ENCODE measurements at places on chromosomes 7 and 10.
A peak's percentile ranks its signal among the peaks of the same experiment; 100 is the strongest.

DNA sequence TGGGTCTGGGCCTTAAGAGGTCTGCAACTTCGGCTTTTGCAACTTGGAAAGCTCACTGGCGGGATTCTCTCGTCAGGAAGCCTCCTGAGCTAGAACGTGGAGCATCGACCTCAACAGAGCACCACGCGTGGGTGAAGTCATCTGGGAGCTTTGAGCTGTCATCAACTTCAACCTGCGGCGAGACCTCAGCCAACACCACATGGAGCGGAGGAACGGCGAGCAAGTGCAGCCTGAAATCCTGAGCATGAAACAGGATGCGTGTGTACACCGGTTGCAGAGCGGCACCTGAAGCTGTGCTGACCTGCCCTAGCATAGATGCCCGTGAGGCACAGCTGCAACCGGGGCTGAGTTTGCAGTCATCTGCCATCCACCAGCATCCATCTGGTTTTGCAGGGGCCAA, 295.7 kb upstream of the SHH start:
- no peak for DNase-seq

DNA sequence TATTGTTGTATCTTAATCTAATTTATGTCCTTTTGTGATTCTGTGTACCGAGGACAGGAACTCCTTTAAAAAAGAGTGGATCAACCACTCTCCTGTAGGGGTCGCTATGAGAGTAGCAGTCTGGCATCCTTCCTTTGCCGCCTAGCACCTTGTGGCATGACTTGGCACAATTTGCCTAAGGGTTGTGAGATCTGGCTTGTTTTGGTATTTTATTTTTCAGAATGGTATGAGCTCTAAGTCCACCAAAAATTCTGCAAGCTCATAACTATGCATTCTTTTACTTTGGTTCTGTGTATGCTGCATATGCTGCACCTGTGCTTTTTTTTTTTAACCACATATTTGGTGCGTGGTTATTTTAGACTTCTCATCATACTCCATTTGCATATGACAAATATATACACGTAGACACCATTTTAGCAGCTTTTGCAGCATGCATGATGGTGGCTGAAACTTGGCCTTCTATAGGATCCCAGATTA, 112.8 kb downstream of the CDK14 start:
- no peak for DNase-seq

DNA sequence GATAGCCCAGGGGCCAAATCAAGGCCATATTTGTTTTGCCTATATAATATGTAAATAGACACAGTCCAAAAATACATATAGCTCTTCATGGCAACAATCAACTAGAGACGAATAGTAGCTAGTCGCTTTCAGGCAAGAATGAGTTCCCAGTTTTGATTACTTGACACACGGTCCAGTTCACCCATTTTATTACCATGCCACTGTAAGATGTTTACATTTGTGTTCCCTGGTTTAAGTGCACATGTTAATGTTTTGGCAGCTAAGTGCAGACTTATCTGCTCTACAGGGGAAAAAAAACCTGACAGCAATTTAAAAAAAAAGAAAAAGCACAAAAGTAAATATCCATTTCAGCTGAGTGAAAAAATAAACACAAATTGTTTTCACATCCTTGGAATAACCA, 213.1 kb downstream of the TPK1 start:
- DNase-seq: no peak

DNA sequence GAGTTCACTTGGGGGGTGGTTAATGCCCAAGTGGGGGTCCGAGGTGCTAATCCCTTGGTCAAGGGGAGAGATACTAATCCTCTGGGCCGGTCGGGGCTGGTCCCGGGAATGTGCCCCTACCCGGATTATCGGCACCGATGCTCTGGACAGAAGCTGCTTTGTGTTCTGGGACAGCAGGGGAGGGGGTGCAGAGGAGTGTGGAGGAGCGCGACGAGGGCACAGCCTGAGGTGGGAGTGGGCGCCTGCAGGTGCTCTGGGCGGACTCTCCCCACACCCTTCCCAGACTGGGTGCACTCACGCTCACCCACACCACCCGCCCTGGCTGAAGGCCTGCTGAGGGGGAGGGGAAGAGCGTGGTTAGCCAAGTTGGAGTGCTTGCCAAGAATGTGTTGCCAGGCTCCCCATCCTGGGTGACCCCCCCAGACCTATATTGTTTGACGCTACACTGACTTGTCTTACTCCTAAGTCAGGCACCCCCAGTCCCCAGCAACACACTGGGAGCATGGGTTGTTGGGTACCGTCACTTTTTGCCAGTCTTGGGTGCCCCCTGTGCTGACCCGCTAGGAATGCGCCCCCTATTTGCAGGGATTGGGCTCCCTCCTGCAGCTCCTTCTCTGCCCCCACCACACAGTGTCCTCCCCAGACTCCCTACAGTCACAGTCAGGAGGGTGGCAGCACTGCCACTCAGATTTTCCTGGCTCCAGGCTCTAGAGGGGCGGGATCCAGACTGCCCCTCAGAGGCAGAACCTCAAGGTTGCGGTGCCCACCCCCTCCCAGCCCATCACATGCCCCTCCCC, 1.2 kb downstream of the SLC4A2 start:
- DNase-seq: no peak

- DNase-seq: no peak
Observed at GRCh38 chr10:88478256-88478655, 104.9 kb downstream of the RNLS start.

GRCh38 chr10:126628746-126629145, 41.7 kb downstream of the C10orf90 start:
- no peak for DNase-seq

DNA sequence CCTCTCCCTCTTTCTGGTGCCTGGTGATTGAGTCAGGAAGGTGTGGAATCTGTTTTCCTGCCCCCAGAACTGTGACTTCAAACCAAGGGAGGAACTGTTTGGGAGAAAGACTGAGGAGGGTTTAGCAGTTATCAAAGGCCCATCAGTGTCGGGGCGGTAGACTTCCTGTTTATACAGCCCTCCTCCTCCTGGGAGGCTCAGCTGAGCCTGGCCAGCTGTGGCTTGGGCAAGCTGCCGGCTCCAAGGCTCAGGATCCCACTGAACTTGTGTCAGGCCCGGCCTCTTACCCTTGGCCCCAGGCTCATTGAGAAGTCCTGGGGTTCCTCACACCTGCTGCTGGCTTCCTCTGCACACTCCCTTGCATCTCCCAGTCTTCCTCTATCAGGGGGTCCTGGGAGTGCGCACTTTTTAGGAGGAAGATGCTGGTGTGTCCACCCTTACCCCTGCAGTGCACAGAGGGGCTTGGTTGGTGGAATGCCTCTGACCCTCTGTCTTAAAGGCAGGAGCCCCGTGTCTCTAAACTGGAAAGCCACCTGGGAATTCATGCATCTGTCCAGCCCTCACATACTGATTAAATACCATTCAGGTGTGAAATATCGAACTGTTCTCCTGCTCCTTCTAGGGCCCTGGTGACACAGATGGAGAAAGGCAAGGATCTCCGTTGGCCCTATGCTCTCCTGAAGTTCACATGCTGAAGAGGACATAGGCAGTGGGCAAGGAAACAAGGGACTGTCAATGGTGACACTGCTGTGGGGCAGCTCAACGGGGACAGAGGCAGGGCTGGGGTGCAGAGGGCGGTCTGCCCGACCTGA, 32.4 kb downstream of the CXCL12 start:
- peak; percentile 42 for DNase-seq

DNA sequence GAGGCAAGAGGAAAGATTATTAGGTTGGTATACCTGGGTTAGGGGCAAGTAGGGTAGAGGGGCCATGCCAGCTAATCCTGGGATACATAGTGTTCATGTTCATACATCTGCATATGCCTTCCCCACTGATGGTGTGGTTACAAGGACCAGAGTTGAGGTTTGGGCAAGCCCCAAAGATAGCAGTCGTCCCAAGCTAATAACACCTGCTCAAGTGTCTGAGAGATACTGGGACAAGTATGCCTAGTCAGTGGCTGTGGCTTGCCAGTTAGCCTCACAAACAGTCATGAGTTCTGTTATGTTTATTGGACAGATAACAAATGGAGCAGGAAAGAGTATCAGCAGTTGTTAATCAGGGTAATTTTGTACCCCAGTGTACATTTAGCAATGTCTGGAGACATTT, 139.6 kb downstream of the ADAM22 start:
- DNase-seq: no peak

- no peak for DNase-seq
Observed at GRCh38 chr7:149161241-149161848, 14.1 kb downstream of the ZNF398 start.

DNA sequence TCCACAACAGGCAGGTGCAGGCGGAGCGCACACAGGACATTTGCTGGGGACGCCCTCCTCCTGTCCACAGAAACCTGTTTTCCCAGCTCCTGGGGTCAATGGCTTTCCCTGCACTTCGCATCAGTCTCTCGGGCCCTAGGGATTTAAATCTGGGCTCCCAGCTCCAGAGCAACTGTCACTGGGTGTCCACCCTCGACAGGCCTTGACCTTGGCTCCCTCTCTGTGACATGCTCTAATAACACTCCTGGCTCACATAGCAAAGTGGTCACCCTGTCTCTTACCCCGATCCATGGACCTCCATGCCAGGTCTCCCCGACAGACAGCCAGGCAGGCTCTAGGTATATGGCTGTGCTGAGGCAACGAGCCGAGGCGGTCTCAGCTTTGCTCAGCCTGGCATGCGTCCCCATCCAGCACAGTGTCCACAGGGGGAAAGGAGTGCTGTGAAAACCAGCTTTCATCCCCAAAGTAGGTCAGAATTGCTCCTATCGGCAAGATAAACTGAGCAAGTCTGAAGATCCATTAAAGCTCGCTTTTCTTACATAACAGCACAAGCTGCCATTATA, 195.6 kb downstream of the TNS3 start:
- no peak for DNase-seq

DNA sequence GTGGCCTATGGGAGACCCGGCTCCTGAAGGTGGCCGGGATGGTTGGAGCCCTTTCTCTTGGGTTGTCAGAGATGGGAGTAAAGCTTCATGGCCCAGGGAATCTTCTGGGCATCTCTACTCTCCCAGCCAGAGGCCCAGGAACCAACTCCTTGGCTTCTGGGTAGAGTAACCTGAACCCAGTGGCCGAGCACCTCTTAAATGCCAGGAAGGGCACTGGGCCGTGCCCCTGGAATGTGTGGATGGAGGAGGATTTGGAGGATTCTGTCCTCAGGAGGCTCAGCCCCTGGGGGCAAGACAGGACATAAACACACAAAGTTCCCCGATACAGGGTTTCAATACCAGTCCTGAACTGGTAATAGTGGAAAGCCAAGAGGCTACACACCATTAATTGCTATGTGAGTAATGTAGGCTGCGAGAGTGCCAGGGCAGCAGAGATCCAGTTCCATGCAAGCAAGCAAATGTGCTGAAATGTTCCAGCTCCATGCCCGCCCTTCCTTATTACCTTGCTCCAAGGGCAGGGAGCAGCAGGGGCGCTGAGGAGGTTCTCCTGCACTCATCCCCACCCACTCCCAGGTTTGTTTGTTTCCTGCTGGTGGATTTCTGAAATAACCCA, 1.2 kb downstream of the PALD1 start:
- no peak for DNase-seq

DNA sequence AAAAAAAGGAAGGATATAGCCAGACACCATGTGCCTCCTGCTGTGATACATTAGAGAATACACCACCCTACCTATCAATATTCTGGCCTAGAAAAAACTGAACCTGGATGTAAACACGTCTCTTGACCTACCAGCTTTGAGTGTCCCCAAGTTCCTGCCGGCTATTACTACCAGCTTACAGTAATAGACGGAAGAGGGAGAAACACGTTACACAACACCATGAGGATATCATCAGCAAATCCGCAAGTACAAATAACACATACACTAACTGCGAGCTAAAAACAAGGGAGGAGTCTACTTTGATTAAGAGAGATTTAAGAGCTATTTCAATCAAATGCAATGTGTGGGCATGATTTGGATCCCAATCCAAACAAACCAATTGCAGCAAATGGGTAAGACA, 113.0 kb downstream of the COL28A1 start:
- no peak for DNase-seq

GRCh38 chr7:27134392-27134791, 3.8 kb upstream of the HOXA4 start:
- DNase-seq: no peak

GRCh38 chr10:132898391-132899053, 43.8 kb downstream of the CFAP46 start:
- DNase-seq: no peak

GRCh38 chr7:90473814-90474213, 4.4 kb downstream of the PTTG1IP2 start:
- DNase-seq: no peak

DNA sequence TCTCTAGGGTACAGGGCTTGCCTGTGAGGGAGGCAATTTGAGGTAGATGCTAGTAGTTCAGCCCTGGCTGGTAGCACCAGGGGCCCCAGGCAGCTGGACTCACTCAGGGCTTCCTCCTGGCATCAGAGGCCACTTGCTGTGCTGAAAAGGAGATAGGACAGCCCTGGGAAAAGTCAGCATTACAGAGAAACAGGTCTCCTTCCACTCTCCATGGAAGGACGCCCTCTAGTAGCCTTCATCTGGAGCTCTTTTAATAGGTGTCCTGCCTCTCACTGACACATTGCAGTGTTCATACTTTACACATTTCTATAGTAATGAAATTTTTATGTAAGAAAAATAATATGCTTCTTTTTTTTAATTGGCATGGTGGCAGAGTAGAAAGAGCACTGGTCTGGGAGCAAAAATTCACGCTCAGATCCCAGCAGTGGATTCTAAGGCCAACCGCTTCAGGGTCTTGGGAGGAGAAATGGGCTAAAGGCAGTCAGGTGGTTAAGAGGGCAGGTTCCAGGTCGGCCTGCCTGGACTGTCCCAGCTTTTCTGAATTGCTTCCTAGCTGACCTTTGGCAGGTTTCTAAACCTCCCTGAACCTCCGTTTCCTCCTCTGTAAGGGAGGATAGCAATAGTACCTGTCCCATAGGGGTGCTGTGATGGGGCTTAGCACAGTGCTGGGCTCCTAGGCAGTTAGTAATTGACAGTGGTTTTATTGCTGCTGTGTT, 35.8 kb downstream of the AIFM2 start:
- no peak for DNase-seq

- DNase-seq: no peak
Observed at GRCh38 chr7:150828384-150828783, 23.9 kb upstream of the AOC1 start.

- DNase-seq: no peak
Observed at GRCh38 chr7:75617634-75618234, 121.0 kb downstream of the HIP1 start.

DNA sequence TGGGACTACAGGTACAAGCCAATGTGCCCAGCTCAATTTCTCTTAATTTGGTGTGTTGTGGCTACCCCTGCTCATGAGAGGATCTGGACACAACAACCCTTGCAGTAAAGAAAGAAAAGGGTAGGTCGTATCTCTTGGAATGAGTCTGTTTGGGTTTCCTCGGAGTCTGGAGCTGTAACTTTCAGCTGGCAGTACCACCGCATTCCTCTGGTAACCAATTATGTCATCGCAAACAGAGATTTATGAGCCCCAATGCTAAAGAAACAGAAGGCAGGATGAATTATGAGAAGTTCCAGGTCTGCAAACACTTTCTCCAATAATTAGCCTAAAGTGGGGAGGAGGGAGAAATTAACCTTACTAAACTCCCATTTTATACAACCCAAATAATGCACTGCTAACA, 186.6 kb upstream of the NRP1 start:
- DNase-seq: peak; percentile 51

DNA sequence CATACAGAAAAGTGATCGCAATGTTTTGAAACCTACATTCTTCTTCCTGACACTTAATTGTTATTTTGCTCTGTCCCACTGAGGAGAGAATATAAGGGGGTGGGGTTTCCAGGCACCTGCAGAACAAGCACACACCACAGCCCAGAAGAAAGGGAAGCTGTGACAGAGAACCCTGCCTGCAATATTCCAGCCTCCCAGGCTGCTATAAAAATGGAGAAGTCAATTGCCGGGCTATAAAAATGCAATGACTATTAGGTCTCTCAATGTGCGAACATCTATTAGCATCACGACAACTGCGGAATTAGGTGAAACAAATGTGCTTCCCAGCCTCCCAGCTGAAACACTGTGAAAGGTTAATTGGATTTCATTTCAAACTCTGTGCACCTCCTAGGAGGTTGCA, 145.3 kb upstream of the FRMD4A start:
- DNase-seq: no peak
